ENCODE measurements at places on chromosomes 11 and 22.

DNA sequence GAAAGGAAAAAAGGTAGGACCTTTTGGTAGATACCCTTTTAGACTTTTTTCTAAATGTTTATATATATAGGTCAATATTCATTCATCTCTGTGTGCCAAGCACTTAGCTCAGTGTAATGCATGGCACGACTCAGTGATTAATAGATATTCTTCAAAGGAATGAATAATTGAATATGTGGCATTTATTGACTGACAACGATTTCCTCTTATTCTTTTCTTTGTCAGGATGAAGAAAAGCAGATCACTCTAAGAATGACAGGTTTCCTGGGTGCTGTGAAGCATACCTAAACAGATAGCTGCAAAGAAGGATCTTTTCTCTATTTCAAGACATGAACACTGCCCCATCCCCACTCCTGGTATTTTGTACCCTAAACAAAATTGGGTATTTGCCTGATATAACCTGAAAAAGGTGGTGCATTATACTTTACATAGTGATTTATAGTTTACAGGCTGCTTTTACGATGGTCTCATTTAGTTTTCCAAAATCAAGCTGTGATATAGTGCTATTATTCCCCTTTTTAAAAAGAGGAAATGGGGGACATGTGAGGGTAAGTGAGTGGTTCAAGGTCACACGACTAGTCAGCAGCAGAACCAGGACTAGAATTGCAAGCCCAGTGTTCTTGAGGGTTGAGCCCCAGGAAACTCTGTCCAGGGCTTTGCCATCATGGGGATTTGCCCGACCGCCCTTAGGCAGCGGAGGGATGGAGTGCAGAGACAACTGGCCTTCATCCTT, 32.9 kb upstream of the CLMP start:
- DNase-seq: no peak

GRCh38 chr11:123405123-123405592, 24.9 kb upstream of the GRAMD1B start:
- DNase-seq: no peak

- no peak for DNase-seq
Measured at GRCh38 chr11:120126620-120127019, 11.3 kb downstream of the TRIM29 start.

- no peak for DNase-seq
Measured at GRCh38 chr11:134921938-134922337, 509.9 kb upstream of the B3GAT1 start.

- DNase-seq: no peak
Measured at GRCh38 chr11:69894648-69895047, 75.4 kb upstream of the FGF3 start.

GRCh38 chr11:36098087-36098486, 154.2 kb downstream of the LDLRAD3 start:
- no peak for DNase-seq

DNA sequence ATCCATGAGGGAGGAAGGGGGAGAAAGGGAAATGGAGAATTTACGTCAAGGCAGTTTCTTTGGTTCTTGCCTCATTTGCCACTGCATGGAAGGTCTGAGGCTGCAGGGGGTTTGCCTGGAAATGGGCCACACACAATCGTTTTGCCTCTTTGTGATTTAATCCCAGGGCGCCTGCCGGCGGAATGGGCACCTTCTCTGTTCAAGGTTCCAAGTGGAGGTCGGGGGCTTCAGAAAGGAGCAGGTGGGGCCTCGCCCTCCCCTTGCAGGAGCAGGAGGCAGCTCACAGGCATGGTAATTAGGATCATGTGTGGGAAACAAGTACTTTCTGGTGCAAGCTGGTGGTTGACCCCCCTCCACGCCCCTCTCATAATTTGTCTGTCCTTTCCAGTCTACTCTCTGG, 29.9 kb downstream of the MPPED1 start:
- DNase-seq: no peak

- no peak for DNase-seq
Measured at GRCh38 chr22:31583861-31584485, 78.0 kb downstream of the PISD start.

GRCh38 chr11:118497831-118498230, 29.4 kb upstream of the TTC36 start:
- DNase-seq: no peak

DNA sequence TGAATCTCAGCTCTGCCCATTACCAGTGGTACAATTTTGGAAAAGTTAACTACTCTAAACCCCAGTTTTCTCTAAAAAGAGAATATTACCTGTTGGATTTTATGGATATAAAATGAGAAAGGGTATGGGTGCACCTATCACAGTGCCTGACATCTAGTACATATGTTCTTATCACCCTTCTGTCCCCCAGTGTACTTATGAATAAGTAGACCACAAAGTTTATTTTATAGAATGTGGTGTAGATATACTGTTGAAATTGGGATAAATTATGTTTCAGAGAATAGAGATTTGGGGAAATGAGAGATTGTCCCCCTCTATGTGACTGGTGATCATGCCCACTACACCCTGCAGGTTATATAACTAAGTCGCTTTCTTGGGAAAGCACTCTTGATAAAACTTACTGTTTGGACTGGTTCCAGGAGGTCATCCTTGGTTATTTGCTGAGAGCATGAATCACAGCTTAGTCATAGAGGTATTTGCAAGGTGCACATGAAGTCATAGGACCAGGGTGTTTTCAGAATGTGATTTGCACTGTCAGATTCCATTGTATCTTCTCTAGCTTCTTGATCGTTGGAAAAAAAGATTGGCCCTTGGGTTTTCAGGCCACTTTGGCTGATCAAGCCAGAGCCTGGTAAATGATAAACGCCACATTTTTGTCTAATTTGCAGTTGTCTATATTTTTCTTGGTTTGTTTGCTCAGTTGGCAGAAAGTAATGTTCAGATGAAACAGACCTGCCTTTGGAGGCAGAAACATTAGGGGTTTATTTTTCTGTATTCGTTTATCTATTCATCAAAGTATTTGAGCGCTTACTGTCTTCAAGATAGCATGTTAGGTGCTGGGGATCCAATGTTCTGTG, 21.3 kb downstream of the STX3 start:
- no peak for DNase-seq

- no peak for DNase-seq
Measured at GRCh38 chr11:118117790-118118601, 31.2 kb upstream of the SMIM35 start.

GRCh38 chr11:112878033-112878601, 83.1 kb upstream of the NCAM1 start:
- no peak for DNase-seq

DNA sequence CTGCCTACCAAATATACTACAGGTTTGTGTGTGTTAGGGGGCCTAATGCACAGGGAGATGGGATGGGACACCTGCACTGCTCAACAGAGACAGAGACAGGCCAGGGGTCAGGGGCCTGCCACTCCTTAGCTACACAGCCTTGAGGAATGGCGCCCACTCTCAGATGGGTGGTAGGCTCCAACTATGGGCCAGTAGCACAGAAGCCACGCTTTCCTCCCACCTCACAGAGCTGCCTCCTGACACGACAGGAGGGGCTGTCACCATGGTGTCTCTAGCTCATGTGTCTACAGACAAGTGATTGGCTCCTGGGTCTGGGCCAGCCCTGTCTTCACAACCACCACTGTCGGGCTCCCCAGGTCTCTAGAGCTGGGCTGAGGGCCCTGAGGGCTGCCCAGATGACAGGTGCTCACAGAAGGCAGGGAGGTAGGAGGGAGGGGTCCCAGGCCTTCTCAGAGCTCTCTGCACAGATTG, 81.8 kb downstream of the DGCR2 start:
- no peak for DNase-seq

GRCh38 chr22:17481424-17481823, 81.9 kb upstream of the SLC25A18 start:
- no peak for DNase-seq

DNA sequence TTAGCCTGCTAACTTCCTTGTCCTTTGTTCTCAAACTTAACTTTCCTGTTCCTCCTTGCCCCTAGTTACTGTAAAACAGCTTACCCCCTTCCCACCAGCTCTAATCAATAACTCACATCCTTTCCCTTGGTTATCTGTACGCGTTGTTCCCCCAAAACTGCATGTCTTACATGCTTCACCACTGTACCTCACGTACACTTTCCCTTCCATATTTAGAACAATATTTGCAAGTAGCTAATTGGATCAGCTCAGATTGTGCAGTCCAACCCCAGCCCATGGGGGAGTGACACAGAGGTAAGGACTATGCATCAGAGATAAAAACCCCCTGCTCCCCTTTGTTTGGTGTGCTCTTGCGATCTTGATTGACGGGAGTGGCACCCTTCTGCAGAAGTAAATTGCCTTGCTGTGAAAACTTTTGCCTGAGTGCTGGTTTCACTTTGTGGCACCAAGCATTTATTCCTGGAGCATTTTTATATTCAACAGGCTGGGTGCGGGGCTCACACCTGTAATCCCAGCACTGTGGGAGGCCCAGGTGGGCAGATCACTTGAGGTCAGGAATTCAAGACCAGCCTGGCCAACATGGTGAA, 30.9 kb downstream of the MIF start:
- DNase-seq: no peak

- DNase-seq: no peak
Measured at GRCh38 chr22:25762147-25762546, 20.2 kb downstream of the MYO18B start.

DNA sequence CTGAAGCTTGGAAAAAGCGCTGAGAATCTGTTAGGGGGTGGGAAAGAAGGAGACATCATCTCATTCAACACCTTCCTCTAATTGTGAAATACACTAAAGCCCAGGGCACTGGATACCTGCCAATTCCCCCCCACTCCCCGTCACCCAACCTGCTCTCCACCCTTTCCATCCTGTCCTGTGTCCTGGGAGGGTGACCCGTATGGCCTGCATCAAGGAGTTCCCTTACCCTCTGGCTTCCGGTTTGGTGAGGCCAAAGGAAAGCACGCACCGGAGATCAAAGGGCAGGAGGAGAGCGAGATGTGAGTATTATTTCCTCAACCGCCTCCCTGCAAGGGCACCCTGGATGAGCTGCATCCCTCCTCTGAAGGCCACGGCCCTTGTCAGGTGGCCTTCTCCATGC, 65.0 kb upstream of the PTPRJ start:
- no peak for DNase-seq

- DNase-seq: no peak
Measured at GRCh38 chr22:48719978-48720661, 1107.6 kb downstream of the BRD1 start.

- no peak for DNase-seq
Measured at GRCh38 chr11:131503017-131503416, 132.6 kb downstream of the NTM start.

- no peak for DNase-seq
Measured at GRCh38 chr11:132559331-132560036, 972.8 kb downstream of the OPCML start.

DNA sequence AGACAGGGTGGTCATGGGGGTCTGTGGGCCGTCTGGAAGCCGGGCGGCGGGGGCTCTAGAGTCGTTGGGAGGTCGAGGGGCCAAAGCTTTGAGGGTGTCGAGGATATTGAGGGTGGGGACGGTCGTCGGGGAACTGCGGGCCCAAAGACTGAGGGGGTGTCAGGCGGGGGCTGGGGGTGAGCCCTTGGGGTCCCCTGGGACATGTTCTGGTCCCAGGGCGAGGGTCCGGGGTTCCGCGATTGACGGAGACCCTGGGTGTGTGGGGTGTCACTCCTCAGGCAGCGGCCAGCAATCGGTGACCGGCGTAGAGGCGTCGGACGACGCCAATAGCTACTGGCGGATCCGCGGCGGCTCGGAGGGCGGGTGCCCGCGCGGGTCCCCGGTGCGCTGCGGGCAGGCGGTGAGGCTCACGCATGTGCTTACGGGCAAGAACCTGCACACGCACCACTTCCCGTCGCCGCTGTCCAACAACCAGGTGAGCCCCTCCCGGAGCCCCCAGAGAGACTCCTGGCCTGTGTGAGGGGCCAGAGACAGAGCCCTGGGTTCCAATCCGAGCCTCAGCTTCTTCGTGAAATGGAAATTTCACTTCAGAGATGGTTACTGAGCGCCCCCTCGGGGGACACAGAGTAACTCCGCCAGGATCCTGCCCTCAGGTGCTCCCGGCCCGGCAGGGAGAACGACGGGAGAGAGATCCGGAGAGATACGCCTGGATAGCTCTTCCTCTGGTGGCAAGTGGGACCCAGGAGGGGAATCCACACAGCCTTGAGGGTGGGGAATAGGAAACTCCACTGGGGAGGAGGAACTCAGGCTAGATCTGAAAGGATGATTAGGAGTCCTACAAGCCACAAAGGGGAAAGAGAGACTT, 714 bp downstream of the SDF2L1 start:
- peak; percentile 2 for DNase-seq

DNA sequence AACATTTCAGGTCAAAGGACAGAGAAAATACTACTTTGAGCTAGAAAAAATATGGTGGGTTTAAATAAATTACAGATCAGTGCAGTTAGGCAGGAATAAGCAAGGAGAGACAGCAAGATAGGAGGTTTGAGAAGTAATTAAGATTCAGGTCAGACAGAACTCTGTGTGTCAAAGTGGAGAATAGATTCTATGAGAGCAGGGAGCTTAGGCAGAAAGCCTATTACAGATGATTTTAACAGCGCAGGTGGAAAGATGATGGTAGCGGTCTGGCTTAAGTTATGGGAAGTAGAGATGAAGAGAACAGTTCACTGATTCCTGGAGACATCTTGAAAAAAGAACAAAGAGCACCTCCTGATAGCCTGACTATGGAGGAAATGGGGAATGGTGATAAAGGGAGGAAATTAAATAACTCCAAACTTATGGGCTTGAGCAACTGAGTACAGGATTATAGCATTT, 106.0 kb downstream of the APIP start:
- no peak for DNase-seq

DNA sequence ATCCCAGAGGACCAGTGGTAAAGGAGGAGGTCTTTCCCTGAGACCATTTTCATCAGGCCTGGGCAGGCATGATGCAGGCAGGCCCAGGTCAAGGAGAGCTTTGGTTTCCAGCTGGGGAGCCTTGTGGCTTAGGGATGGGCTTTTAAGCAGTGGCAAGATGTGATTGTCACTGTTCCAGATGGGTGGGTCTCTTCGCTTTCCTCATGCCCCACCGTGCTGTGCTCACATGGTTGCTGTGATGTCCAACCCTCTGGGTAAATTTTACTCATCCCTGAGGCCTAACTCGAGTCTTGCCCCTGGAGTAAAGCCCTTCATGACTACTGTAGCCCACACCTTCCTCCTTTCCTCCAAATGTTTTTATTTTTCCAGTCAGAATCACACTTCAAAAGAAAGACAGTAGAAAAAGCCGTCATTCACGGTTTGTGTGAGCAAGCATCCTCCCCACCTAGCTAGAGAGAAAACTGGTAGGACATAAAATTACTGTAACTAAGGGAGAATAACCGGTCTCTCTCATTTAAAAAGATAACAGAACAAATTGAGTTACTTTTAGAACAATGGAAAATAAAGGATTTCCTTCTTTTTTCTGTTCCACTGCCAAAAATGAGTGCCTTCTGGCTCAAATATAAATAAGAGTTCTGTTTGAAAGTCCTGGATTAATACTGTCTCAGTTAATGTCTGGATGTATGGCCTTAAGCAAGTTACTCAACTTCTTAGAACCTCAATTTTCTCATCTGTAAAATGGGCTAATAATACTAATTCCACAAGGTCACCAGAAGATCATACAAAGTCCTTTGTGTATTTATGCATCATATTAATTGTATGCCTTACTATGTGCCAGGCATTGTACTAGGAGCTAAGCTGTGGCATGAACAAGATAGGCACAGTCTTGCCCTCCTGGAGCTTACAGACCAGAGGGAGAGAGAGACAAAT, 84.9 kb downstream of the ME3 start:
- no peak for DNase-seq

Measured in NCI-H187 (cell line).